Fibroblast of villous mesenchyme (primary cell): ENCODE measurements at places on chromosomes 12 and 14. TPM values are rescaled to one million over a fixed set of nuclear protein-coding genes. Genes with fewer than 3 reads are reported as not detected.

ASB2 gene
- total RNA-seq = 0.86 and 1.9 TPM in 2 replicates

KRT1 gene
- not detected in 2 replicates for total RNA-seq

IFNG gene
- total RNA-seq = not detected in 2 replicates

GRCh38 chr14:31877255-31877798 lies 199.8 kb upstream of the ARHGAP5 start:
- peak; percentile 85 for DNase-seq

DNA sequence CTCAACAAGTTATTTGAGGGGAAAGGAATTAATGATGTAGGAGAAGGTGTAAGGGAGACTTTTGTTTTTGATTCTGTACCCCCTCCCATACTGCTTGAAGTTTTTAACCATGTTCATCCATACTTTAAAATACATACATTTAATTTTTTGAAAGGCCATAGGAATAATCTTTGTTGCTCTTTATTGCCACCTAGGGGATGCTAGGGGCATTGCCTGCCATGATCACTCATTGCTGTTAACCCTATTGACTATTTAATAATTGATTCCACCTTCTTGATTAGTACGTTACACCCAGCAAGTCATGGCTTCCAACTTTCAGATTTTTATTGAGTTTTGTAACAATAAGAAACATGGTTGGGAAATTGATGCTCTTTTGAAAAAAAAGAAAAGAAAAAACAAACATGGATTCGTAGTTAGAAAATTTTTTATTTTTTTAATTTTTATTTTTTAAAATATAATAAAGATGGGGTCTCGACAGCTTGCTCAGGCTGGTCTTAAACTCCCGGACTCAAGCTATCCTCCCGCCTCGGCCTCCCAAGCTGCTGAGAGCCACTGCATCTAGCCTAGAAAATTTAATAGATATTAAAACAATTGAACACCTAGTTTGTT lies 8.5 kb upstream of the PRKAB1 start:
- DNase-seq = peak; percentile 41

- peak; percentile 76 for DNase-seq
Measured at GRCh38 chr12:124053851-124054250, 80.8 kb downstream of the ZNF664 start.

DNA sequence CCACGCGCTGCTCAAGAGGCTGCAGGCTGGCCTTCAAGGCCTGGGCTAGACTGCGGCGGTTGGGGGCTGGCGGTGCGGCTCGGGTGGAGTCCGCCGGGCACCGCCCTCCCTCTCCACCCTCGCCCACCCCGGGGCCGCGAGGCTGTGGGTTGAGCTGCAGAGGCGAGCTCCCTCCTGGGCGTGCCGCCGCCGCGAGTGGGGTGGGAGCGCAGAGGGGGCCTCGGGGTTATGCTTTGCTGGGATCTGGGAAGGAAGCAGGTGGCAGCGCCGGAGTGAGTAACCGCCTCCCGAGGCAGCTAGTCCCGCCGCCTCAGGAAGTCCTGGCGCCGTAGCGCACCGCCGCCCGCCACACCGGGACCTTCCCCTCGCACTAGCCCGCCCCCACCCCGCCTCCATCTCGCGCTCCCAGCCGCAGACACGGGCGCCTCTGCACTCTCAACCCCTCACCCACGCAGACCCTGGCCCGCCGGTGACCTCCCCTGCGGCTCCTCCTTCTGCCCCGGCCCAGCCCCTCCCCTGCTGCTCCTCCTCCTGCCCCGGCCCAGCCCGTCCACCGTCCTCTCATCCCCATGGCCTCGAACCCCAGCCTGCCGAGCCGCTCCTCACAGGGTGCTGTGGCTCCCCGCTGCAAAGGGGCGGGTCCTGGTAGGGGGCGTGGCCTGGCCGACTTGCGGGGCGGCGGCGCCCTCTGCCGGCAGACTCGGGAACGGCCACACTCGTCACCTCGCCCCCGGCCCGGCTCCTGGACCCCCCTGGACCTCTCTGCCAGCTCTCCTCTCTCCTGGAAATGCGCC lies 16.6 kb downstream of the TAMALIN start:
- DNase-seq = peak; percentile 69

DNA sequence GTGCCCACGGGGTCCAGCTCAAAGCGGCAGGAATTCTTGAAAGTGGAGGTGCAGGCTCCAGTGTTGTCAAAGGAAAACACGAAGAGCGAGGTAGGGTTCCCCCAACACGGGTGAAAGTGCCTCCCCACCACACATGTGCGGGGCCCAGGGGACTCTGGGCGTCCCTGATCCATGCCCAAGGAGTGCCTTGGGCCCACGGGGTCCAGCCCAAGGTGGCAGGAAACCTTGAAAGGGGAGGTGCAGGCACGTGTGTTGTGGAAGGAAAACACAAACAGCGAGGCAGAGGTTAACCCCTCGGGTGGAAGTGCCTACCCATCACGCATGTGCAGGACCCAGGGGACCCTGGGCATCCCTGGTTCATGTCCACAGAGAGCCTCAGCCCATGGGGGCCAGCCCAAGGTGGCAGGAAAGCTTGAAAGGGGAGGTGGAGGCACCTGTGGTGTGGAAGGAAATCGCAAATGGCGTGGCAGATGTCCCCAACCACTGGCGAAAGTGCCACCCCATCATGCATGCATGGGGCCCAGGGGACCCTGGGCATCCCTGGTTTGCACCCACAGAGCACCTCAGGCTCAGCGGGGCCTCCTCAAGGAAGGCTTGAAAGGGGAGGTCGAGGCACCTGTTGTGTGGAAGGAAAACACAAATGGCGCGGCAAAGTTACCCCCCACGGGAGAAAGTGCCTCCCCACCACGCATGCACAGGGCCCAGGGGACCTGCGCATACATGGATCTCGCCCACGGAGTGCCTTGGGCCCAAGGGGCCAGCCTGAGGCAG lies 584.6 kb downstream of the ALG10 start:
- DNase-seq = no peak

DNA sequence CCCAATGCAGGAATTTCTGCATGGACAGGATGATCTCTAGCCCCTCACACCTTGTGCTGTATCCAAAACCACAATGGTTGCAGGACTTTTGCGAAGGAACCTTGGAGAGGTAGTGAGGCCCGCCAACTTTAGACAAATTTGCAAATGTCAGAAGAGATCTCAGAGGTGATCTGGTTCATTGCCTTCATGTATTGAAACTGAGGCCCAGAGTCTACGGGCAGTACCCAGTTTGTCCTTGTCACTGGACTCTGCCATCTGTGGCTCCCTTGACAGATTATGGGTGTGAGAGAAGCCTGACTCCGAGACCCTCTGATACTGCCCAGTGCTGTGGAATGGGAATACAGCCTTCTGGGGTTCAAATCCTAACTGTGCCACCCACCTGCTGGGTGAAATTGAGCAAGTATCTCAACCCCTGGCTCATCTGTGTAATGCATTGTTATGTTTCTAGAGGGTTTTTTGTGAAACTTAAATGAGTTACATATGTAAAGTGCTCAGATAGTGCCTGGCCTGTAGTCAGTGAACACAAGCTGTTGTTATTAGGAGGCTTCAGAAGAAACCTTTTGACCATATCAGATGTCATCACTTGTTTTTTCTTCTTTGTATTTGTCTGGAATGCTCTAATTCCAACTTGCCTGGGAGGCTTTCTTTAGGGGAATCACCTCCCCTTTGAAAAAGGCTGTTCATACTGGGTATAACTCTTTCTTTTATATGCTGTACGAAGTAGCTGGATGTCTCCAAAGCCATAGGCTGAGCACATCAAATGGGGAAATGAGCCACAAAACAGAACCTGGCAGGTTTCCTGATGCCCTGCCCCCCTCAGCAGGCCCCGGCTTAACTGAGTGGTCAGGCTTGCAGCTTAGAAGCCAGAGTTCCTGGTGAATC lies 71.4 kb upstream of the SRSF5 start:
- peak; percentile 52 for DNase-seq

- DNase-seq = no peak
Measured at GRCh38 chr14:101174522-101174838, 271.0 kb upstream of the RTL1 start.

GRCh38 chr14:60356906-60357550 lies 108.0 kb downstream of the PPM1A start:
- DNase-seq = no peak

PRH2 gene
- 0.32 and 0.43 TPM in 2 replicates for total RNA-seq

DNA sequence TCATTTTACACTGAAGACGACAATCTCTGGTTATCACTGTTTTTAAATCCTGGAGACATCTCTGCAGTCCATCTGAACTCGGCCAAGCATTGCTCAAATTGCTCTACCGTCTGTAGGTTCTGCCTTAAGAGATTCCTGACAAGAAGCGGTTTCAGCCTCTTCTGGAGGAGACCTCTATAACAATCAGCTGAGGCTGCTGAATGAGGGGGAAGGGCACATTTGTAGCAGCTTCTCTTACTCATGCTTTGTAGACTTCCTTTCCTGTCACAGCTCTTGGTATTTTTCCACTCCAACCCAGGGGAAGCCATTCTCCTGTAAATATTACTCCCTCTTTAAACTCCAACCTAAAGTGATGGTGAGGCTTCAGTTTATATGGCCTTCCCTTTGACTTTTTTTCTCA lies 3.0 kb downstream of the ARG2 start:
- DNase-seq = peak; percentile 93

TNS2 gene
- 36.7 and 46.1 TPM in 2 replicates for total RNA-seq

- peak; percentile 94 for DNase-seq
Measured at GRCh38 chr14:75125617-75126016, 1.2 kb downstream of the NEK9 start.

- DNase-seq = no peak
Measured at GRCh38 chr12:23350808-23351207, 598.7 kb downstream of the SOX5 start.
